ENCODE measurements at places on chromosomes 1 and 21.

DNA sequence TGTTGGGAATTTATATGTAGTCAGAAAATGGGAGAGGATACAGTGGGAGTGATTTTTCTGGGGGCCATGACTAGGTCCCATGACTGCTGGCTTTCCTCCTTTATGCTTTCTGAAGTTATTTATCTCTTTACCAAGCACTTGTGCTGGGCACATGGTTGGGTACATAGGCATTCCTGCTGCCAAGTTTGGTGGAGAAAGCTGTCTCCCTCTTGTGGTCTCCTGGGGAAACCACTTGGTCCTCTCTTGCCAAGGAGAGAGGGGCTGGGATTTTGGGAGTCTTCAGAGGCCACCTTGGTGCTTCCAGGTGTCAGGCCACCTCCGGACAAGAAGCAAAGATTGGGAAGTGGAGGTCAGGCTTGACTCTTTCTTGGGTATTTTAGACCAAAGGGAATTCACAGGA is 120.2 kb upstream of the KCNE2 start:
- DNase-seq = peak; percentile 71

- no peak for DNase-seq
Measured at GRCh38 chr1:227939791-227940771, 7.7 kb downstream of the WNT9A start.

- DNase-seq = no peak
Measured at GRCh38 chr1:43913666-43914360, 19.8 kb upstream of the ARTN start.

- peak; percentile 64 for DNase-seq
Measured at GRCh38 chr1:216566641-216567205, 143.5 kb upstream of the USH2A start.

DNA sequence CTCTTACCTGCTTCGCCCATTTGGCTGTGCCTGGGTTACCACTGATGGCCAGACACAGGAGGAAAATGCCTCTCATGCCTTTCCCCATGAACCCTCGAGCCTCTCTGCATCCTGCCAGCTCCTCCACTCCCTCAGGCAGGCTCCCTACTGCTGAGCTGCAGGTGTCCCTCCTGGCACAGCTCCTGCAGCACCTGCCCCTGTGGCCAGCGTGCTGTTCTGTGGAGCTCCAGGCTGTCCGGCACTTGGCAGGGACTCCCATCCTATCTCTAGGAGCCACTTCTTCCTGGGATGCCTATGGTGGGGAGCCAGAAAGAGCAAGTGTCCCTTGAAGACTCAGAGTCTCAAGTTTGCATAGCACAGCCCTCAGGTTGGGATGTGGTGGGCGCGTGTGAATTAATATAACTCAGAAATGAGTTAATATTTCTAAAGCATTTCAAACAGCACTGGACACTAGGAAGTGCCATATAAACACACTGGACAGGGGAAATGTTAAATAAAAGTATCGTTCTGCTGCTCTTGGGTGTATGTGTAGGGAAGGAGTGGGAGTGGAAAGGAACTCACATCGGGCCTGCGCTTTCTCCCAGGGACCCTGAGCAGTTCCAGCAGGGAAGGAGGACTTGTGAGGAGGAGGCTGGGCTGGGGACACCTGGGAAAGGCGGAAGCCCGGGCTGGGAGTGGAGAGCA is 2.7 kb downstream of the LRRC71 start:
- peak; percentile 83 for DNase-seq

DNA sequence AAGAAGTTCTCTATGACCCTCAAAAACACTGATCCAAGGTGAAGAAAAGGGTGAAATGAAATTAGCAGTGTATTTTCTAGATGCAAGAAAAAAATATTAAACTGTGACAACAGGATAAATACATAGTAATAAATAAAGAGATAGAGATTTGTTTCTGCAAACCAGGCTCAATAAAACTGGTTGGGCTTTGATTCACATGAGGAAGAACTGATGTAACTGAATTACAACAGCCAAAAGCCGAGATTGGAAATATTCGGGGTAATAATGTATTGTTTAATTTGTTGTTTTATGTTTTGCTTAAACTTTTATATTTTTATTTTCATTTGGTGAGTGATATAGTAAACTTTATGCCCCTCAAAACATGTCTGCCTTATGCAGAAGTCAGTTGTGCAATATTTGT is 285.0 kb downstream of the BRINP3 start:
- DNase-seq = no peak

- DNase-seq = no peak
Measured at GRCh38 chr1:154014154-154014907, 23.8 kb downstream of the RPS27 start.

GRCh38 chr1:203663294-203663693 is 36.7 kb downstream of the ATP2B4 start:
- peak; percentile 56 for DNase-seq

GRCh38 chr1:168112673-168113305 is 23.9 kb downstream of the GPR161 start:
- peak; percentile 84 for DNase-seq

- DNase-seq = no peak
Measured at GRCh38 chr1:22821027-22821426, 110.4 kb downstream of the EPHB2 start.

GRCh38 chr1:109653306-109653705 is 2.6 kb upstream of the GSTM4 start:
- no peak for DNase-seq

DNA sequence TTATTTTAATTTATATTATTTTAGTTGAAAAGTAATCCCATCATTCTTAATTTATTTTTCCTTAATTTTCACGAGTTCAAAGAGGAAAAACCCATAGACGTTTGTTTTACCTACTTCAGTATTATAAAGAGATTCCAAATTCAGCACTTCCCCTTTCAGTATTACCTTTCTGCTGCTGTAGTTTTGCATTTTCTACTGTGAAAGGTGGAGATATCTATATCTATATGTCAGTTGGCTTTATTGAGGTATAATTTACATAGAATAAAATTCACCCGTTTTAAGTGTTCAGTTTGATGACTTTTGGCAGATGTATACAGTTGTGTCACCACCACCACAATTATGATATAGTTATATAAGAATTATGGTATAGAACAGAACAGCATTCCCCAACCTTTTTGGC is 33.0 kb downstream of the MAST2 start:
- no peak for DNase-seq

GRCh38 chr1:214581785-214582184 is 21.2 kb upstream of the CENPF start:
- DNase-seq = peak; percentile 65

DNA sequence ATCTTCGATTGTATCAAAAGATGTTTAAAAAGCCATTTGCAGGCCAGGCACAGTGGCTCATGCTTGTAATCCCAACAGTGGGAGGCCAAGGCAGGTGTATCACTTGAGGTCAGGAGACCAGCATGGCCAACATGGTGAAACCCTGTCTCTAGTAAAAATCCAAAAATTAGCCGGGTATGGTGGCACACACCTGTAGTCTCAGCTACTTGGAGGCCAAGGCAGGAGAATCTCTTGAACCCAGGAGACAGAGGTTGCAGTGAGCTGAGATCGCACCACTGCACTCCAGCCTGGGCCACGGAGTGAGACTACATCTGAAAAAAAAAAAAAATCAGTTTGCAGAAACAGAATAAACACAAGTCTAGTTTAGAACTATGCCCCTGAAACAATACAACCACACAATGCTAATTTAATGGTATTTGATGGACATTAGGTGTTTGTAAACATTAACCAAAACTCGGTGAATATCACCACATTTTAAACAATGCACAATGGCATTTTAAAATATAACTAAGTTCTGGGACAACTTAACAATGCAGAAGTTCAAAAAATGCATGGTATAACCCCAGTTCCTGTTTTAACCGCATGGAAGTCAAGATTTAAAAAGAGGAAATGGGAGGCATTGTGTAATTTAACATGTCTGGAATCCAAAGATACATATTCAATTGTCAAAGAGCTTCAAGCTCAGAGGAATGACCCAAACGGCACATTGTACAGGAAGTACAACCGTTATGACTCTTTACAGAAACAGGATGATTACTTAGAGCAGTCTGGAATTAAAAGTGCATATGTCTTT is 7.1 kb upstream of the PTTG1IP start:
- DNase-seq = no peak

DNA sequence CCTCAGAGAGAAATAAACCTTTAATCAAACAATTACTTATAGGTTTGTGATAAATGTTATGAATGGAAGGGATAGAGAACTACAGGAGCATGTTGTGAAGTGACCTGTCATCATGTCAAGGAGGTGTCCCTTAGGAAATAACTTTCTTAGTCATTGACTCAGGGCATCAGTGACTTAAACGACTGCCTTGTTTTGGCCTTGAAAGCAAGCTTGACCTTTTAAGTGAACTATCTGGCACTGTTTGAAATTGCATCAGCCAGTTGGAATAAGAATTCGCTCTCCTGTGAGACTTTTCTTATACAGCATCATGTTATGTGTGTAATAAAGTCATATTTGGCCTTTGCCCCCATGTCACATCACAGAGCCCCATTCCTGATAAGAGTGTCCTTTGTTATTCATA is 30.9 kb downstream of the LRRC8B start:
- DNase-seq = no peak

DNA sequence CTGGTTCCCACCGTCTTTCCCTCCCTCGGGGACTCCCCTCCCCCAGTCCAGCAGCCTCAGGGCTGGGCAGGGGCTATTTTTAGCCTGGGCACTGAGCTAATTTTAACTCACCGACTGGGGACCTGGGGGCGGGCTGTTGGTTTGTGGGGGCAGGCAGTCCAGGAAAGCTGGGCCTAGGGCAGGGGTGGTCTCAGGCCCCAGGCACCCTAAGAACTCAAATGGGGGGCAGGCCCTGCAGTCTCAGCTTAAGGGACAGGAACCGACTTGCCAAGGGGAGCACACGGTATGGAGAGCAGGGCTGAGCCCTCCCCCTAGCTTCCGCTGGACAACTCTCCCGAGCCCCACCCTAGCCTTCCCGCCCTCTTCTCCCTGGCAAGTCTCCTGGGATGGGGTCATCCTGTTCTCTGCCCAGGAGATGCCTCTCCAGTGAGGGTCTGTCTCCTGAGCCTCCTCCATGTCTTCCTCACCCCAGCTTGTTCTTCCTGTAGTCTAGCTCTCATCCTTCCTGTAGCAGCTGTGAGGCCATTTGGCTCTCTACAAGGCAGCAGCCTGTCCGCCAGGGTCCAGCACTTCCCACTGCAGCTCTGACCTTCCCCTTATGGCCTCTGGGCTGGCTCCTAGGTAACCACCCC is 10.1 kb downstream of the MEF2D start:
- peak; percentile 64 for DNase-seq

DNA sequence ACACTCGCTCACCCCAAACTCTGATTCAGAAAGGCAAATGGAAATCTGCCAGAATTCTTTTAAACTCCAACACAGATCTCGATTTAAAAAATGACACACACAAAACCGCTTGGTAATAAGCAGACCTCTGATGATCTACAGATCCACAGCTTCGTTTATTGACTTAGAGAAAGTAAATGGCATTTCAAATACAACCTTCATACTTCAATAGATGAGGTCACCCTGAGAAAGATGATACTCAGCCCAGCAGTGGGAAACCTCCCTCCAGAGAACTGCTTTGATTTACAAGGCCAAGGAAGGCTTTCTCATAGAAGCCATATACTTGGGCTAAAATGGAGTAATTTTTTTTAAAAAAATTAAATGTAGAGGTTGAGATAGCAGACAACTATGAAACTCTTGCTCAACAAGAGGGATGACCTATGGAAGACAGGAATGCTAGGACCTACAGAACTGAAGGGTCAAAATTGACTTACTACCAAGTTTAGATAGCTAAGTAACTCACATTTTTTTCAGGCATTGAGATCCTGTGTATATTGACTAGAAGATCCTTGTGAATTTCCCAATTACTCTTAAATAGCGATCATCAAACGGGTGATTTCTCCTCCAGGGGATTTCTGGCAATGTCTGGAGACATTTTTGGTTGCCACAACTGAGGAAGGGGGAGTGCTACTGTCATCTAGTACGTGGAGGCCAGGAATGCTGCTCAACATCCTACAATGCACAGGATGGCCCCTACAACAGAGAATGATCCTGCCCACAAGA is 143.9 kb downstream of the CLIC6 start:
- DNase-seq = peak; percentile 74

DNA sequence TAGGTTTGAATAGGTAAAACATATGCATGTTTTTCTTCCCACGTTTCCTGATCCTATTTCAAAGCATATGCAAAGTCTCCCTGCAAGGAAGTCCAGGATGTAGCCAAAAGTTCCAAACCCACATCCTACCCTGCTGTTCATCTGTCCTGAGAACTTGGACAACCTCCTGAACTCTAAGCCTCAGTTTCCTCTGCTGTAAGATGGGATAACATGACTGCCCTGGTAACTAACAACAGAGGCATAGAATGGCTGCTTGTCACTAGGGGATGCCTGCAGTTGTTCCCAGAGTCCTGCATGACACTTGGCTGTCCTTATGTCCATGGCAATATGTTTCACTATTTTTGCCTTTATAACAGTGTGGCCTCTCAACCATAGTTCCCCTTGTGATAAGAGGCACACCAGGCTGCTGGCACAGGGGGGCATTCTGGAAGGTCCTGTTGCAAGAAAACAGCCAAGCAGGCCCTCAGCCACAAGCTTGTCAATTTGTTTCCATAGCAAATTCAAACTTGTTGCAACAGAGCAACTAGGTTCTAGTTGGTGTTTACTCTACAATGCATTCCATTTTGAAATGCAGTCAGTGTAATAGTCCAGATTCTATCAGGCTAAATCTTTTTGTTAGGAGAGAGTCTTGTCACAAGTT is 1.5 kb upstream of the HDGF start:
- DNase-seq = no peak

GRCh38 chr1:243701872-243702271 is 148.2 kb downstream of the AKT3 start:
- DNase-seq = no peak

DNA sequence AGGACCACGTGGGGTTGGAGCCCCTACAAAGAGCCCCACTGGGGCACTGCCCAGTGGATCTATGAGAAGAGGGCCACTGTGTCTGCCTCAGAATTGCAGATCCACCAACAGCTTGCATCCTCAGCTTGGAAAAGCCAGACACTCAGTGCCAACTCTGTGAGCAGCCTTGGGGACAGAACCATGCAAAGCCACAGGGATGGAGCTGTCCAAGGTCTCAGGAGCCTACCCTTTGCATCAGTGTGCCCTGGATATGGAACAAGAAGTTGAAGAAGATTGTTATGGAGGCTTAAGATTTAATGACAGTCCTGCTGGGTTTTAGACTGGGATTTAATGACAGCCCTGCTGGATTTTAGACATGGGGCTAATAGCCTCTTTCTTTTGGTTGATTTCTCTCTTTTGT is 1670.9 kb downstream of the PLA2G4A start:
- DNase-seq = no peak

DNA sequence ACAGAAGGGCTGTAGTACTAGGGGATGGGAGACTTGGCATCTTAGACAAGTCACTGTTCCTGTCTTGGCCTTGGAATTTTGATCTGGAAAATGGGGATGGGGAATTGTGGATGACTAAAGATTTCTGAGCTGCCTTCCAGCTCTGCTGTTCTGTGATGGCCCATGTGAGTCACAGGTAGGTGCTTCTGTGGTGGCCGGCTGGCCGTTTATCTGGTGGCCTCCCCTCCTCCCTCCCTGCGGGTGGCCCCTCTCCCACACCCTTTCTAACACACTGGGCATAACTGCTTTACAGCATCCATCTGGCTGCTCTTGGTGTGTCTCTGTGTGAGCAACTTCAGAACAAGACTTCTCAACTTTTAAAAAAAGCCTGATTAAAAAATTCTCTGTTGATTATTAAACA is 35.9 kb downstream of the KCNA2 start:
- peak; percentile 19 for DNase-seq

Data from NCI-H69 (cell line).